Naive thymus-derived CD8-positive, alpha-beta T cell (primary cell): ENCODE measurements at places on chromosomes 3 and 15.

GRCh38 chr15:64052925-64053491 is 6.7 kb upstream of the DAPK2 start:
- no peak for DNase-seq
- H3K27me3 ChIP-seq = peaks cover 12% of the 10 kb centered on the region
- H3K27ac ChIP-seq = no peak overlapping the region
- H3K4me3 ChIP-seq = no peak overlapping the region
- H3K4me1 ChIP-seq = no peaks in the 10 kb centered on the region

GRCh38 chr3:123326531-123326930 is 122.4 kb downstream of the ADCY5 start:
- H3K36me3 ChIP-seq = no peaks in the 10 kb centered on the region
- no peaks in the 10 kb centered on the region for H3K4me1 ChIP-seq
- H3K27ac ChIP-seq = no peak overlapping the region
- H3K4me3 ChIP-seq = no peak overlapping the region

DNA sequence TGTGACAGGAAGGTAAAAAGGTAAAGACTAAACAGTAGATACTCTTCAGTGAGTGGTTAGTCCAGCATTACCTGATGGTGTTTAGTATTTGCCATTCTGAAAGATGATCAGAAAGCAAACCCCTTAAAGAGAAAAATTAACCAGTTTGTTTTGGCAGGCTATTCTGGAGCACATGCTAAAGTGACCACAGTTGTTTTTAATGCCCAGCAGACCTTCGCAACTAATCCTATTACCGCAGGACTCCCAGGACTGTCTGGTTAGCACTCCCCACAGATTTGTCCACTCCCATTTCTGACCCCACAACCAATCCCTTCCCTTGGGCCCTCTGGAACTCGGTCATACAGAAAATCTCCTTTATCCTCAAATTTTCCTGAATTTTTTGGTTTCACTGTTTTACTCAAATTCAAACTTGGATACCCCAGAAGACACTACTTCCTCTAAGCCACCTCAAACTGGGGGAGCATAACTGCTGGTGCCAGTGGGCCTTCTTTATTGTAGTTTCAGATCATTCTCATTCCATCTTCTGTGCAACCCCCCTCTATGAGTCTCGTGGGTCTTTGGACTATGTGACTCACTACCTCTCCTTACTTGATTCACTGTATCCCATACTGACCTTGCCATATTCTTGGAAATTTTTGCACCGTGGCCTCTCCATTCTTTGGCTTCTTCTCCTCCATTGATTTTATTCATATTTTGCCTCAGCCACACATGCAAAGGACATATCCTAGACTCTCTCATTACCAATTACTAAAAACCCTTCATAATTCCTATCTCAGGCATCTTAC is 104.4 kb downstream of the RBMS3 start:
- no peaks in the 10 kb centered on the region for H3K4me1 ChIP-seq
- H3K27me3 ChIP-seq = no peaks in the 10 kb centered on the region
- no peaks in the 10 kb centered on the region for H3K36me3 ChIP-seq
- no peak overlapping the region for H3K4me3 ChIP-seq
- DNase-seq = no peak

DNA sequence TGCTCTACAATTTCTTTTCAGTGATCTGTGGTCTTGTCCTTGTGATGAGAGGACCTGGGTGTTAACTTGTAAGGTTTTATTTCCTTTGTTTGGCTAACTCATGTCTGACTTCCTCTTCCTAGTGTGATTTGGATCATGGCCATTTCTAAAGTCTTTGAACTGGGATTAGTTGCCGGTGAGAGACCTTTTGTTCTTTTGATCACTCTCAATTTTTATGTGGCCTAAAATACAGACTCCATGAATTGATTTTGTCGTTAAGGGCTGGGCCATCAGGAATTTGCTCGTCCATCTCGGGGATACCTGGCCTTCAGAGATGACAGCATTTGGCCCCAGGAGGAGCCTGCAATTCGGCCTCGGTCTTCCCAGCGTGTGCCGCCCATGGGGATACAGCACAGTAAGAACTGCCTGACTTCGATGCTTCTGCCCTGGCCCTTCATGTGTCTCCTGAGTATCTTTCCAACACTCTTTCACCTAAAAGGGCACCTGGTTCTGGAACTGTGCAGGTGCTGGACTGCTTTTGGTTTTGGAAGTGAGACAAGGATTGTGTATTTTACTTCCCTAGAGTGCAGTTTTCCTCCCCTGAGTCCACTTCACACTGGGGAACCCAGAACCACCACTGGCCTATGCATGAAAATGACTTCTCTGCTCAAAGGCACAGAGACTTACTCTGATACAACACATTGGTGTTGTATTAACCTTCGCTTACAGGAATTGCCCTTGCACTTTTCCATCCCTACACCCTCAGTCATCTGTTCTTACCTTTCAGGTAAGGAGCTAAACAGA is 13.1 kb upstream of the LRRC2 start:
- no peak overlapping the region for H3K4me3 ChIP-seq
- peaks cover 3% of the 10 kb centered on the region for H3K27me3 ChIP-seq
- no peak for DNase-seq
- H3K27ac ChIP-seq = no peak overlapping the region

- H3K27me3 ChIP-seq = peaks cover 8% of the 10 kb centered on the region
- no peaks in the 10 kb centered on the region for H3K36me3 ChIP-seq
- DNase-seq = no peak
- H3K4me1 ChIP-seq = no peaks in the 10 kb centered on the region
Measured at GRCh38 chr3:107206141-107206540, 171.1 kb upstream of the CCDC54 start.
